ENCODE measurements at places on chromosomes 1 and 21.

DNA sequence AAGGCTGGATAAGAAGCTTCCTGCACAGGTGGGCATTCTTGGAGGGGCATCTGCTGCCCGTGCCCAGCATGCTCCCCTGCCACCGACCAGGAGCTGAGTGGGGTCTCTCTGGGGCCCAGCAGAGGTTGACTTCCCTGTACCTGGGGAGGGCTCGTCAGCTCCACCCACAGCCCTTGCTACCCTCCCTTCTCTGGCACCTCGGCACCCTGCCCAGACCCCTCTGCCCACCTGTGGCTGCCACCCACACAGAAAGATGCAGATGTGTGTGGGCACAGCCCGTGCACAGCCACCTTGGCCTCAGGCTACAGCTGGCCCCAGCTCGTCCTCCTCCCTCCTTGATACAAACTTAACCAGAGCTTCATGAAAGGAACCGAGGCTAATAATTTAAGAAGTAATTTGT lies 241.2 kb upstream of the VAMP3 start:
- no peak for DNase-seq

DNA sequence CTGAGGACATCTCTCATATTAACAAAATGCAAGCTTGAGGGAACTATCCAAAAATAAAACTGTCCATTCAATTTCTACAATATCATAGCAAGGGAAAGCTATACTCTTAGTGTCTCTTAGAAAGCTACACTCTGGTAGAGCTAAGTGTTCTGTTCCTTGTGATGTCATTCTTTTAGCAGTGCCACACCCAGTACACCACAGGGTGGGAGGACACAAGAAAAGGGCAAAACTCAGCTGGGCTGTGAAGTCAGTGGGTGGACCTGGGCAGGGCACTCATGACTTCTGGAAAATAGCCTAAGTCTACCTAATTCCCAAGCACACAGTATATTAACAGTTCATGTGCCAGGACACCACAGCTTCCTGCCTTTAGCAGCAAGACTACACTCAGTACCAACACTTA lies 42.2 kb upstream of the TNFSF4 start:
- DNase-seq: no peak

DNA sequence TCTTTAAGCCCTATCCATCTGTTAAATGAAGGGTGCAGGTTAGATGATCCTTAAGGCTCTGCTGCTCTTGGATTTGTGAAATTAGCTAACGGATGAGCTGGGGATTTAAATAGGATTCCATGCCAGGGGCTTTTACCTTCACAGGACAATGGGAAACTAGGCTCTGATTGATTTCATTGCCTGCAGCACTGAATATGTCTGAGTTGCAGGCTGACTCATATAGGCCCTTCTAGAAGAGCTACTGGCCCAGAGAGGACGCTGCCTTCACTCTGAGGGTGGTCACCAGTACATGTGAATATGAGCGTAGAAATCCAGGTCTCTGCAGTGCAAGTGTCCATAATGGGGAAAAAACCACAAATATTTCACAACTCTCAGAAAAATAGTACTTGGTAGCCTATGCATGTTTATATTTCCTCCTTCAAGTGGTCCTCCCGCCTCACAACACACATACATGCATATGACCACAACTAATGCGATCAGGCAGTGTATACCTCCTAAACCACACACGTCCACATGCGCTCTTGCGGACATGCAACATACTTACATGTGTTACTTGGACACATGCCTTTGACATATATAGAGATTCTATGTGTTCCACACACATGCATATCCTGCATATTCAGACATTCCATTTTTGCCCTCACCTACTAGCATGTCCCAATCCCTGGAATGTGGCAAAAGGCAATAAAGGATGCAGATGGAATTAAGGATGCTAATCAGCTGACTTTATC lies 233.8 kb upstream of the JUN start:
- no peak for DNase-seq

- DNase-seq: no peak
Observed at GRCh38 chr1:241744591-241744990, 92.5 kb downstream of the WDR64 start.

GRCh38 chr1:151144474-151145303 lies 1.7 kb downstream of the SEMA6C start:
- DNase-seq: no peak

DNA sequence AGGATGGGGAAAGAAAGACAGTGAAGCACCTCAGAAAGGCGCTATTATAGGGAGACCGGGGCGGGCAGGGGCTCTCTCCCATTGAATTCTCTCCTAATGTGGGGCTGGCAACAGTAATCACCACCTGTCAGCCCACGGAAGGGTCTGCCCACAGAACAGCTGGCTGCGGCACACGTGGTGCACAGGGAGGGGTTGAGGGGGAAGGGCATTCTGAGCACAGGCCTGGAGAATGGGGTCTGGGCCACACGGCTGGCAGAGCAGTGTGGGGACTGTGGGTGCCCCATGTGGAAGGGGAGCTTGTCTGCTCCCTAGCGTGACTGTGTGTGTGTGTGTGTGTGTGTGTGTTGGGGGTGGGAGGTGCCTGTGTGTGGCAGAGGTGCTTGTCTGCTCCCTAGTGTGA lies 4.1 kb downstream of the OLFML3 start:
- DNase-seq: no peak

DNA sequence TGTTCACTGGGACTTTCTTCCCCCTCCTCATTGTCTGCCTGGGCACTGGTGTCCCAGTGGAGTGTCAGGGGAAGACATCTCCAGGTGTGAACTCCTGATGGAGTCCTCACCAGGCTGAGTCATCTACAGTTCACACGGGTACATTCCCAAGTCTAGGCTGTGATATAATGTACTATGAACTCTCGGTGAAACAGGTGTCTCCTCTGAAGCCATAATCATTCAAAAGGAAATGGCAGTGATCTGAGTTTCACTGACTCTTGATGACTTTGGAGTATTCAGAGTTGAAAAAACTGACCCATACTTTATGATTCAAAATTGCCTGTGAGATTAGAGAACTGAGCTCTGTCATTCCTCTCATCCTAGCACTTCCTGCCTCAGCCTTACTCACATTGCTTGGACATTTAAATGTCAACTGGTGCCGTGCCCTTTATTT lies 9.1 kb downstream of the LAMC2 start:
- no peak for DNase-seq

DNA sequence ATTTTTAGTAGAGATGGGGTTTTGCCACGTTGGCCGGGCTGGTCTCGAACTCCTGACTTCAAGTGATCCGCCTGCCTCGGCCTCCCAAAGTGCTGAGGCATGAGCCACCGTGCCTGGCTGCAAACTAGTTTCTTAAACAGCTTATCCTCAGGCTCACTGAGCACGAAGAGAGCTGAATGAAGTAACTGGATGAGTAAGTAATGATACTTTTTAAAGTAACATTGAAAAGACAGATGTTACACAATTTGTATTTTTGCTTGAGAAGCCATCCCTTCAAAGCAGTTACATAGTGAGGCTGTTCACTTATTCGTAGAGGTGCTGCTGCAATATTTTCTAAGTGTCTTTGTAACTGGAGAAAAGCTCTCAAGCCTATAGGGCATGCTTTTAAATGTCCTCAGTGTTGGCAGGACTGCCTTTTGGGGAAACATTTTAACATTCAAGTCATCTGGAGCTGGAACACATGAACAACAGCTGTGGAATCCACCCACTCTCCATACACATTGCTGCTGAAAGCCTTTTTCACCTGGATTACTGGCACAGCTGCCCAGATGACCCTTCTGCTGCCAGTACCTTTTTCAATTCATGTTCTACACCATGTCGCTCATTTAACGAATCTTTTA lies 2.7 kb upstream of the YBX1 start:
- no peak for DNase-seq

DNA sequence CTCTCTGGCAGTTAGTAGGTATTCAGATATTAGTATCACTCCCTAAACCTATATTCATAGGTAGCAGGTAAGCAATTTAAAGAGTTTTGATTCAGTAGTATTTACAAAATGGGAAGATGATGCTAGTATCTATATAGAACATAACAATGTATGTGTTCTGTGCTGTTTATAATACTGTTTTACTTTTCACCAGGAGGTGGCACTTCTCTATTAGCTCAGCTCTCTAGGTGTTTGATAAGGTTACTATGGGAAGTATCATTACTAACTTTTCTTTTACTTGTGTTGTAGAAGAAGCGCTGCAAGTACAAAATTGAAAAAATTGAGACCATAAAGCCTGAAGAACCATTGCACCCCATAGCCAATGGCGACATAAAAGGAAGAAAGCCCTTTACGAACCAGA lies 49.4 kb upstream of the FASLG start:
- DNase-seq: no peak

DNA sequence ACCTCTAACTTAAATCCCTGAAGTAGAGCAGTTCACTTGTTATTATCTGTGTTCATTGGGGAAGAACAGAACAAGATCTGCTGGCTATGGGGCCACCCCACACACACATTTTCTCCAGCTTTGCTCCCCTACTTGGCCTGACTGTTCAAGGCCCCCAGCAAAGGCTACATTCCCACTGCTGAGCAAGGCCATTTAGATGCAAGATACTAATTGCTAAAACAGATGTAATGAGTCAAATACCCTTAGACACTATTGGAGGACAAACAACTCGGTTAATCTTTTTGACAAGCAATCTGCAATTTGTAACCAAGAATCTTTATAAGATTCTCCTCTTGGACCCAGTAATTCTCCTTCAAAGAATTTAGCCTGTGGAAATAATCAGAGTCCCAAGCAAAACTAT lies 67.7 kb downstream of the NAV1 start:
- DNase-seq: no peak

DNA sequence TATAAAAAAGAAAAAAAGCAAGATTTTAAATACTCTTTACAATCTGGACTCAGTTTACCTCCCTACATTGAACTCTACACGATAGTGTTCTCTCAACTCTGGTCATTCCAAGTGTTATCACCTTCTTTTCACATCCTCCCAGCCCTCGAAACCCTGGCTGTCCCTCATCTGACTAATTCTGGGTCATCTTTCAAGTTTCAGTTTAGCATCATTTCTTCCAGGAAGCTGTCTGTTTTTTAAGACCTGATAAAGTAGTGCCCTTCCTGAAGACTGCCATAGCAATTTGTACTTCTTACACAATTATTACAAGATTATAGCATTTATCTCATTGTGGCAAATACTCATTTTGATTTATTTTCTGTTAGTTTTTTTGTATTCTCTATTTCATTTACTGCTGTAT lies 1.2 kb downstream of the ALG14 start:
- no peak for DNase-seq

DNA sequence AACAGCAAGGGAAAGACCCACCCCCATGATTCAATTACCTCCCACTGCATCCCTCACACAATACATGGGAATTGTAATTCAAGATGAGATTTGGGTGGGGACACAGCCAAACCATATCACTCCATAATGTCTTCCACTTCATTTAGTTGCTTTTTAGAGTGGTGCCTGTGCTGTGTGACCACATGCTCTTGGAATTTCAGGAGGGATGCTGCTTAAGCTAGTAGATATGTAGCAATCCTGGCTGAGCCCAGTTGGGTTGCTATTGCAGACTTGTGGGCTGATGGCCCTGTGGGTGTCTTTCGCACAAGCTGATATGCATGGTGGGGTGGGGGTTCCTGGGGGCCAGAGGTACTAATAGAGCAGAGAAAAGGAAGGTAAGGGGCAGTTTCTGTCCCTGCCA lies 160.4 kb upstream of the SYT6 start:
- no peak for DNase-seq

DNA sequence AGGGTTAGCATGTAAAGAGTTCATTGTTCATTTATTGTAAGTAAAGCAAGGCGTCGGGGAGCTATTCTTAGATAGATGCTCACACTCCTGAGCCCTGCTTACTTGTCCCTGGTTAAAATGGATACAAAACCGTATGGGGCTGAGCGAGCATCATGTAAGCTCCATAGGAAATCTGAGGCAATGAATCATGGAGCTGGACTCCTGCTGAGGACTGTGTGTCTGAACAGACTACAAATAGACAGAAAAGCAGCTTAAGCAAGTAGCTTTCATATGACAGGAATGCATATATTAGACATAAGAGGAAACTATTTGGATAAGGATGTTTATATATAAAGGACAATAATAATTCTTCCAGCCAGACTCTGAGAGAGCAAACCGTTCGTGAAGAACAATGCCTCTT lies 604.9 kb upstream of the PTBP2 start:
- DNase-seq: no peak

- DNase-seq: no peak
Observed at GRCh38 chr1:180515364-180515763, 13.0 kb upstream of the ACBD6 start.

GRCh38 chr1:10267319-10267718 lies 56.9 kb downstream of the KIF1B start:
- DNase-seq: no peak

DNA sequence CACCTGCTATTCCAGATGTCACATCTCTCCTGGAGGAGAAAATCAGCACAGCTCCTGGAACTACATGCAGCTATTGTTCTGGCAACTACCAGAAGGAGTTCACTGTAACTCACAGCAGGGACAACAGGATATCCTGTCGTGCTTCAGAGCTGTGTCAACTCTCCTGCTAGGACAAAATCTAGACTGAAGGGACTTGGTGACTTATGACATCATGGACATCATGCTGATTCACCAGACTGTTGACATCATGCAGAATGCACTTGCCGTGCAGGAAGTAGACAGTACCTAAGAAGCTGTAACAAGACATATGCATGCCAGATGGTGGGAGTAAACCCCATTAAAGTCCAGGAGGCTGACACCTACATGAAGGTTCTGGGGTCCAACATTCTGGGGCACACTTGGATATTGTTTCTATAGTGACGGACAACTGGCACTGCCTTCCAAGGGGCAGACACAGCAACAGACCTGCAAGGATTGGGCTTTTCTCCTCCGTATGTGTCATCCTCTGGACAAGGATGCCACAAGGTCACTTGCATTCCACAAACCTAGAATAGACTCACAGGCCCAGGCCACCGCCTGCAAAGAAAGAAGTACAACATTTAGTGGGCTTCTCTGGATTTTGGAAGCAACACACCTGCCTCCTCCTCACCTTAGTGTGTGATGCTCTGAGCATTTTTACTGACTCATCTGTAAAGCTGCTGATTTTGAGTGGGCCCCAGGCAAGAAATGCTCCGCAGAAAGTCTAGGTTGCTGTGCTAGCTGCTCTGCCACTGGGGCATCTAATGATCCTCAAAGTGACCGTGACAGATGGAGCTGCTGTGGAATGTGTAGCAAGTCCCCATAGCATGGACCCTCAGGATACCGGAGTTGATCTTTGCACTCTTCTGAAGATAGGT lies 249.2 kb downstream of the MATN1 start:
- no peak for DNase-seq

- DNase-seq: no peak
Observed at GRCh38 chr1:50419192-50419906, 3.9 kb downstream of the DMRTA2 start.

DNA sequence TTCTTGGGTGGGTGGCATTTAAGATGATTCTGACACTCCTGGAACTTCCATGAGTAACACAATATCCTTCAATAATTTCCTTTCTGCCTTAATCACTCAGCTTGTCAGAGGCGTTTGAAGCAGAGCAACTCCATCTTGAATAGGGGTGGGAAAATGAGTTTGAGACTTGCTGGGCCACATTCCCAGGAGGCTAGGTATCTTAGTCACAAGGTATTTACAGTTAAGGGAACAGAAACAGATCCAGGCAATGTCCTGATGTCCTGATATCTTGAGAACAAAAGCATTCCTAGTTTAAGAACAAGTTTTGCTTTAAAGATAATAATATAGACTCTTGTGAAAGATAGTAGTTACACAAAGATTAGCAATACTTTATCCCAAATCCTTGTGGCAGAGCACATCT lies 76.6 kb upstream of the KIAA0040 start:
- DNase-seq: no peak

All from stimulated activated CD8-positive, alpha-beta memory T cell treated with anti-CD3 and anti-CD28 coated beads, Interleukin-4, amount 100 ng/mL, for 1 hour (primary cell).